GM23248 (cell line): ENCODE measurements at places on chromosomes 12 and 14. TPM values are rescaled to one million over a fixed set of nuclear protein-coding genes. Genes with fewer than 3 reads are reported as not detected.

Gene ANKRD33
- not detected in 2 replicates for total RNA-seq

Gene TDRD9
- total RNA-seq, result not detected in 2 replicates

DNA sequence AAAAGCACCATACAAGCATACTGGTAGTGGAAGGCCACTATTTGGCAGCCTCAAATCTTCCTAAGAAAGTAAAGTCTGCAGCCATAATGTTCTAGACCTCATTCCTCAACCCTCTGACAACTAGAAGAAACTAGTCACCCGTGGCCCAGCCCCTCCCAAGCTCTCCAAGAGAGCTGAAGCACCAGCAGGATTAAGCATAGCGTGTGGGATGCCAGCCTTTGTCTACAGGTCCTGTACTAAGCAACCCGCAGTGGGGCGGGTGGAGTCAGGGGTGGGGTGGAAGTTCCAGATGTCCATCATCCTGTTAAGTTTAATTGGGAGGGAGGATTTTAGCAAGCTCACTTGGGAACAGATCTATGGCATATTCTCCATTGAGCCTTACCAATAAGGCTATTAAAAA, 14.2 kb downstream of the SLC11A2 start:
- DNase-seq, result peak; percentile 31

- no peak for DNase-seq
These were observed 45.3 kb downstream of the PRMT8 start for GRCh38 chr12:3536096-3536875.

DNA sequence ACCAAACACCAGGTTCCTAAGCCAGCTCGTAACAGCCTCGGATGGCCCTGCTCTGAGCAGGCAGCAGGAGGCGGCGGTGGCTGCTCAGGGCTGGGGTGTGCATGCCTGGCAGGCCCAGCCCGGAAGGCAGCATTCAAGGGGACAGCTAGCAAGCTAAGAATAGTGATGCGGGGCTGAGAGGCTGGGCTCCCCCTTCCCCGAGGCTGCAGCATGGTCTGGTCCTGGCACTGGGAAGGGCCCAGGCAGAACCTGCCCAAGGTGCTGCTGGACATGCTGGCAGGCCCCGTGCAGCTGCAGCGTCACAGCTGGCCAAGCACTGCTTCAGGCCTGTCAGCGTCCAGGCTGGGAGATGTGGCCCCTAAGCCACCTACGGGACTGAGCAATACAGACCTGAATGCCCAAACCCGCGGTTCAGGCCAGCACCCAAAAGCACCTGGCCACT, 26.4 kb upstream of the NUDT14 start:
- no peak for DNase-seq

GRCh38 chr14:68217791-68218340, 398.3 kb downstream of the RAD51B start:
- DNase-seq, result no peak
